Stimulated activated effector memory CD8-positive, alpha-beta T cell treated with anti-CD3 and anti-CD28 coated beads, Interleukin-12 subunit alpha, Interleukin-12 subunit beta, amount 100 ng/mL, for 72 hours (primary cell): ENCODE measurements at places on chromosomes 4 and X.

DNA sequence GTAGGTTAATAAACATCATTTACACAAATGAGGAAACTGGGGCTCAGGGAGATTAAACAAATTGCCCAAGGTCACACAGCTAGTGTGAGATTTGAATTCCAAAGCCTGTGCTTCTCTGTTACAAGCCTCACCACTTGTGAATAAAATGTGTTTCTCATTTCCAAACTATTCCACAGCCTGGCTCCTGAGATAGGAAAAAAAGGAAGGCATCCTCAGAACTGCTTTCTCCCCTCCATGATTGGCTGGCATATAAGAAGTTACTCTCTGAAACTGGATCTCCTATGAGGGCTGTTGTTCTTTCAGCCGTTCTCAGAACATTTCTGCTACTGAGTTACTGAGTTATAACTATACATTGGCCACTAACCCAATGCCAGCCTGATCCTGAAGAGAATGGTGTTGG is 237.9 kb downstream of the MAML3 start:
- DNase-seq = no peak

- no peak for DNase-seq
Observed at GRCh38 chr4:22573641-22574040, 57.8 kb upstream of the ADGRA3 start.

DNA sequence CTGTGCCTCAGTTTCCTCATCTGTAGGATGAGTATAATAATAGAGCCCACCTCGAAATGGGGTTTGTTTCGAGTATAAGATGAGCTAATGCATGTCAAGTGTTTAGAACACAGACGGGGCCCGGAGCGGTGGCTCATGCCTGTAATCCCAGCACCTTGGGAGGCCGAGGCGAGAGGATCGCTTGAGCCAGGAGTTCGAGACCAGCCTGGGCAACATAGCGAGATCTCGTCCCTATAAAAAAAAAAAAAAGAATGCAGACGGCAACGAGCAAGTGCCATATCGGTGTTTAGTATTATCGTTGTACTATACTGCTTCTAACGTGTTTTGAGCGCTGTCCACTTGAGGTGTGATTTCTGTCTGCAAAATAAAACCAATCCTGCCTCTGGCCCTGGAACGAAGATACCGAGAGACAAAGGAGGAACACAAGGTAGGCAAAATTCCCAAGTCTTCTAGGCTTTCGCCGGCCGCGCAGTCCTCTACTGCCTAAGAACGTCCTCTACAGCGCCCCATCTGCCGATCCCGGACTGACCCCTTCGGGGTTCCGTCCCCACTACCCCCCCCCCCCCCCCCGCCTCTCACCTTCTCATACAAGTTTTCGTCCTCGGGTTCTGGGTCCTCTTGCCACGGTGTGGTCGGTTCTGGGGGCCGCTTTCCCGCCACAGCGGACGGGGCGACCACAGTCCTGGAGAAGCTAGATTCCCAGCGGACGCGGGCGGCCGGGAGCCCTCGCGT is 442 bp downstream of the NDUFB11 start:
- no peak for DNase-seq

DNA sequence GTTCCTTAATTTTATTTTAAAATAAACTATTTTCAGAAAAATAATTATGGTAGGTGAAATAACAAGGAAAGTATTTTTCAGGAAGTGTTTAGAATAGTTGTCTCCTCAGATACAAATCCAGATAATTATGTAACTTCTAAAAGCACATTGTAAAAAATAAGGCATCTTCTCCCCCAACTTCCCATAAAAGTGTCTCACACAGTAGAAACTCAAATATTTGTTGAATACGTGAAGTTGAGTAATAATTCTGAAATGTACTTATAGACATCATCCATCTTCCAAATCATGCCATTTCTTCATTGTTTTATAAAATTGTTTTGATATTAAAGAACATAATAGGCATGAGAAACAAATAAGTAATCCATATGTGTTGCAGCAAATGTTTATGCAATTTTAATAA is 18.0 kb downstream of the SHISA3 start:
- no peak for DNase-seq

- no peak for DNase-seq
Observed at GRCh38 chrX:19176901-19177630, 54.8 kb upstream of the ADGRG2 start.

GRCh38 chr4:123480706-123481418 is 84.3 kb downstream of the SPRY1 start:
- no peak for DNase-seq

DNA sequence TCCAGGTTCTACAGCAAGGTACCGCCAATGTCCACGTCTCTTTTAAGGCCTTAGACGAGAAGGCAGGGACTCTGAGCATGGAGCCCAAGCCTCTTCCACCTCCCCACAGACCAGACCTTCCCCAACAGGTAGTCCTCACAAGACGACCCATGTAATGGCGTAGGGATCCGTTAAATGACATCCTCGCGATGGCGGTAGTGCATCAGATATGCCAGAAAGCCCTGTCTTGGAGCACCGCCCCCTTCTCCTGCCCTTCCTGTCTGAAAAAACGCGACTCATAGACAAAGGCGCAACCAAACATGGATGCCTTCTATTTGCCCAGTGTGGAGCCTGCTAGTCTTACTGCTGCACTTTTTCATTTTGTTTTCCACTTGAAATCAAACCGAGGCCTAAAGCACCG is 185.4 kb downstream of the OR13H1 start:
- DNase-seq = no peak

- DNase-seq = no peak
Observed at GRCh38 chrX:48498374-48498809, 10.4 kb upstream of the PORCN start.

DNA sequence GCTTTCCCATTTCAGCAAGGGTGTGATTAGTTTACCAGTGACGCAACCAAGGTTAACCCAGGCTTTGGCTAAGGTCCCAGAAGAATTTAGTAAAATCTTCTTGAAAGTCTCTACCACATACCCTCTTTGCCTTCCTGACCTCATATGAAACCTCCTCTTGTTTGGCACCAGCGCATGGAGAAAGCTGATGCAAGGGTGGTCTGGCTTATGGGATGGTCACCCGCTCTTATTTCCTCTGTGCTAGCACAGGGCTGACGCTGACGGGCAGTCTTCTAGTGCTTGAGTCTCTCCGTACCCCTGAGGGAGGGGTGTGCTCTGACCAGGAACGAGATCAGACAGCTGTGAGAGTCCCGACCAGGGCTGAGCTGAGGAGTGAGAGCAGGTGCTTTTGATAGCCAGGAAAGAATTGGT is 137.6 kb downstream of the TENM3 start:
- DNase-seq = no peak

GRCh38 chrX:53184836-53185235 is 40.2 kb downstream of the KDM5C start:
- DNase-seq = no peak

GRCh38 chrX:102515975-102516941 is at the start of gene TMSB15A:
Gene TMSB15A (minus strand): TSS chrX:102516739.
- DNase-seq = peak; percentile 49

DNA sequence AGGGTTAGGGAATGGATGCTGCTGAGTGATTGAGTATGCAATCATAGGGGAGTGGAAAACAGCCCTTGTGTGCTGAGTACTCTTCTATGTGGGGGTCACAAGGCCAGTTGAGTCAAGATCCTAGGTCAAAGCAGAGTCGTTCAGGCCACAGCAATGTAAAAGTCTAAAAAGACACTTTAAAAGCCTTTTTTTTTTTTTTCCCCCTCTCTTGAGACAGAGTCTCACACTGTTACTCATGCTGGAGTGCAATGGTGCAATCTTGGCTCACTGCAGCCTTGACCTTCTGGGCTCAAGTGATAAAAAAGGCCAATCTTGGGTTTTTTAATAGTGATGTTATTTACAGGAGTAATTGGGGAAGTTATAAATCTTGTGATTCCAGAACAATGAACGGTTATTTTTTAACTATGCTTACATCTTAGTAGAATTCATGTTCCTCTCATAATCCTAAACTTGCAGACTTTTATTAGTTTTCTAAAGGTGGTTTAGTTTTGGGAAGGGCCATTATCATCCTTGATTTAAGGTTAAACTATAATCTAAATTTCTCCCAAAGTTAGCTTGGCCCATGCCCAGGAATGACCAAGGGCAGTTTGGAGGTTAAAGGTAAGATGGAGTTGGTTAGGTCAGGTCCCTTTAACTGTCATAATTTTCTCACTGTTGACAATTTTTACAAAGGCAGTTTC is 82.2 kb upstream of the BMP2K start:
- DNase-seq = no peak

DNA sequence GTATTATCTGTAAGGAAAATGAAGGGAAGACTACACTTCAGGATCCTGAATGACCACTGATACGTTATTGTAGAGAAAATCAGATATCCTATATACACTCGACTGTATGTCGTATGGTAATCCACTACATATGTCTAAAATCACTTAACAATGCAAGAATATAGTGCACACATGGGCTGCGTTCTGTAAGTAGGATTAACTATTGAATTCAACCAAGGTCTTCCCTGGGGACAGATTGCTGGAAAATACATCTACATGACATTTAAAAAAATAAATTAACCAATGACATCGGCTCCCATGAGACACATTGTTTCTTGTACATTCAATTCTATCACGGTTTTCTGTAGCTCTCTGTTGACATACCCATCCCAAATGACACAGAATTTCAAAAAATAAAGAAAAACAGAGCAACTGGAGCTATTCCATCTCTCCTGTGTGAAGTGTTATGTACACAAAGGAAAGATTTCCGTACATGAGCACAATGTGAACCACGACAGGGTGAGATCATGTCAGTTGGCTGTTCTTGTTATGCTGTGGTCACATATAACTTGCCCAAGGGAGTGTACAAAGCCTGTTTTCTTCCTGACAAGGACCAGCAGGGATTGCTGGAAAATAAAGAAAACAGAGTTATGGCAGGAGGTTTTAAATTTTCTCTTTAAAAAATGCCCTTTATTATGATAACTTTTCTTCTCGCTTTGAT is 6.1 kb downstream of the ENOX2 start:
- no peak for DNase-seq

DNA sequence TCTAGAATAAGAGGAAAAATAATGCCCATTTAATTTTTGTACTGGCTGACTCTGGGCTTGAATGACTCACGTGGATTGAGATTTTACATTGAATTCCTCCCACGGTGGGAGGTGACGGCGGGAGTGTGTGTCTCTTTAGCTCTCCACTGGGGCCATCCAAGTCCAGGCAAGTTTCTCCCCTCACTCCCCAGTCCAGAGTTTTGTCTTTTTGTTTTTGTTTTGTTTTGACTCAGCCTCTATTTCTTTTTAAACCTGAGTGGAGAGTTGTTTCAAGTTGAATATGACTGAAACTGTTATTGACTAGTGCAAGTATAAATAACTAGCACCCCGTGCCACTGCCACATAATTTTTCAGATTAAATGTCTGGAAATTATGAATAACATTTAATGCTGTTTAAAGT is 13.6 kb downstream of the CHST7 start:
- DNase-seq = no peak

- peak; percentile 63 for DNase-seq
Observed at GRCh38 chrX:118528071-118528737, 32.6 kb downstream of the DOCK11 start.

GRCh38 chr4:127685292-127685691 is 44.9 kb upstream of the SLC25A31 start:
- DNase-seq = no peak

GRCh38 chrX:53196678-53197077 is 28.3 kb downstream of the KDM5C start:
- DNase-seq = no peak

GRCh38 chr4:637536-638280 is 12.3 kb downstream of the PDE6B start:
- DNase-seq = no peak

DNA sequence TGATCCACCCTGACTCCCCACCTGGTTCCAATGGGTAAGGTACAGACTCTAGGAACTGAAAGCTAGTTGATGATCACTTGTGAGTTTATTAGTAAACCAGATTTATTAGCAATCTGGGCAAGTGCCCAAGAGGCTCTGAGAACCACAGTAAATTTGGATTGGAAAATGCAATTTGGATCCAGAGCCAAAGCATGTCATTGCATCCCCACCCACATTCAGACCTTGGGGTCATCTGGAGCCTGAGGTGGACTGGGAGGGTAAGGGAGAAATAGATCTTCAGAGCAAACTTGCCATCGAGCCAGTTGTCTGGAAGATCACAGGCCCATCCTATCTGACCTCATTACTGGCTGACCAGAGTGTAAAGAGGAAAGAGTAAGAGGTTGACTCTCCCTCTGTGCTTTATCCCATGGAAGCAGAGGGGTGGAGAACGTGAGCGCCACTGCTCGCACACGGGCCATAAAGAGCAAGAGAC is 78.7 kb upstream of the RASGEF1B start:
- no peak for DNase-seq

DNA sequence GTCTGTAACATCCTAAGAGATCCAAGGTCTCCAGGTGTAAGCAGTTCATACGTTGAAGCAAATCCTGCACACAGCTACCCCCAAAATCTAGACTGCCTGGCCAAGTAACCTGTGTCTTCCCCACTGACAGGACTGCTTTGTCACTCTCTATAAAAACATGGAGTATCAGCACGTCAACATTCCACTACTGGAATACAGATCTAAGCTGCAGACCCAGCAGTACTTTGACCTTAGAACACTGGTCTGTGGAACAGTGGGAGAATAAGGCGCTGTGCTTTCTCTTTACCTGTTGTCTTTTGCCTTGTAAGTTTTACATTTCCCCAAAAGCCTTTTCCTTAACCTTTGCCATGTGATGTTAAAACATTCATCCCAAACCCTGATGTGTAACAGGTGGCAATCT is 137.4 kb downstream of the JADE1 start:
- DNase-seq = no peak

DNA sequence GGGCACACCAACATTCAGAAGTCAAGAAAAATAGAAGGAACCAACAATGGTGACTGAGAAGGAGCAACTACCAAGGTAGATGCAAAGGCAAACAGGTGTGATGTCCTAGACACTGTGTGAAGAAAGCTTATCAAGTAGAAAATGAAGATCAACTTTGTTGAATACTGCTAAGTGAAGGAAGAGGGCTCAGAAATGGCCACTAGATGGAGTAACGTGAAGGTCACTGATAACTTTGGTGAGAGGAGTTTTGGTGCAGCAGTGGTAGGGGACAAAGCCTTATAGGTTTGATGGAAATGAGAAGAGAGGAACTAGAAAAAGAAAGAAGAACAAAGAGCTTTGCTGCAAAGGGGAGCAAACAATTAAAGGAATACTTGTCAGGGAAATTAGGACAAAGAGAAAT is 23.5 kb downstream of the OTC start:
- no peak for DNase-seq

DNA sequence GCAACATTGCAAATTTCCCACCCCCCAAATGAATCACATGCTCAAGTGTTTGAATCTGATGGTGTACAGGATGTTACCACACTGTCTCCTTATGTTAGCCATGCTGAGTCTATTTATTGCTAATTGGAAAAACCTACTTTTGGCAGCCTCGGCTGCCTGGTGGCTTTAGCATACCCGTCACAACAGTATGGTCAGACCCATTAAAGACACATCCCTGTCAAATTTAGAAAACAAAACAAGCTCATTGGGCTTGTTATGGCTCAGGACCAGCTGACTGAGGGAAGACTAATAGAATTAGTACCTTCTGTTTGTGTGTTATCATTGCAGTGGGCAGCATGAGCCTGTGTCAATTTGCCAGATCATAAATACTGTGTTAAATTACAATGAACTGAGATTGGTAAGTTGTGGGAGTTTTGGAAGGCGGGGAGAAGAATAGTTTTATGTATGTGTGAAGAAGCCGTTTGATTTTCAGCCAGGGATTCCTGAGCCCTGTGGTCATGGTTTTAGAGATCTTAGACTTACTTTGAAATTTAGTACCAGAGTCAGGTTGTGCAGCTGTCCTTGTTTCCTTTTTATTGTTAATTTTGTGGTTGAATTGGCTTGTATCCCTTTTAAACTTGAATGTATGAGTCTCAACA is 66.8 kb downstream of the POLA1 start:
- DNase-seq = no peak

GRCh38 chr4:109764789-109765402 is 35.0 kb upstream of the PLA2G12A start:
- DNase-seq = no peak

- no peak for DNase-seq
Observed at GRCh38 chr4:41213625-41214135, 662 bp downstream of the APBB2 start.
